ENCODE measurements at places on chromosomes 3 and 15.

DNA sequence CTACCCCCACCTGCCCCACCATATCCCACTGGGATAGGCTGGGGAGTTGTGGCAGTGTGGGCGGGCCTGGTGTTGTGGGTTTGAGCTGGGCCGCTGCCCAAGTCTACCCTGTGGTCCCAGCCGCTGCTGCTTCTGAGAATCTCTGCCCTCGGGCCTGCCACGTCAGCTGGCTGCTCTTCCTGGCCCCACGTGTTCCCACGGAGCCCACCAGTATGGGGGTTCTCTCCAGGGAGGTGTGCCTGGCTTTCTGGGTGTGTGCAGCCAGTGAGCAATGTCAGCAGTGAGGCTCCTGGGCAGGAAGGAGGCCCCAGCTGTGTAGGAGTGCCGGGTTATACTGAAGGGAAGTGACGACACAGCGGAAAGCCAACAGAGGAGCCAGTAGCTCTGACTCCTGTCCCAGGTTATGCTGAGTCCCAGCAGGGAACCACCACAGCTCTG is 10.5 kb downstream of the GNAI2 start:
- peak; percentile 85 for DNase-seq

- no peak for DNase-seq
Measured at GRCh38 chr3:132538072-132538471, 59.0 kb upstream of the ACKR4 start.

DNA sequence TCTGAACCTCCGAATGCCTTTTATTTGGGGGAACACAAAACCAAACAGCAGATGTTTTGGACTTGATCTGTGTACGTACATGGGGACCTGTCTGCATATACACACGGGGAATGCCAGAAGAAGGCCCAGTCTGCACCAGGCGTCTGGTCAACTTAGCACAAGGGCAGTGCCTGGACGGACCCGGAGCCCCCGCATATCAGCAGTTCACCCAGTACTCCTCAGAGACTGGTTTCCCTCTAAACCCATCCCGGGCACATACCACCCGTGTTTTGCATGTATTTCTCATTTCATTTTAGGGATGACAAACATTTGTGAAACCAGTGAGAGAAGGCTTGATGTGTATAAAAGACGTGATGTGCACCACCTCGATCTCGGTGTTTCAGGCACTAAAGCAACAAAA is 49.7 kb downstream of the KLHL25 start:
- DNase-seq, result no peak

GRCh38 chr15:69665641-69666111 is 213.1 kb downstream of the RPLP1 start:
- no peak for DNase-seq

DNA sequence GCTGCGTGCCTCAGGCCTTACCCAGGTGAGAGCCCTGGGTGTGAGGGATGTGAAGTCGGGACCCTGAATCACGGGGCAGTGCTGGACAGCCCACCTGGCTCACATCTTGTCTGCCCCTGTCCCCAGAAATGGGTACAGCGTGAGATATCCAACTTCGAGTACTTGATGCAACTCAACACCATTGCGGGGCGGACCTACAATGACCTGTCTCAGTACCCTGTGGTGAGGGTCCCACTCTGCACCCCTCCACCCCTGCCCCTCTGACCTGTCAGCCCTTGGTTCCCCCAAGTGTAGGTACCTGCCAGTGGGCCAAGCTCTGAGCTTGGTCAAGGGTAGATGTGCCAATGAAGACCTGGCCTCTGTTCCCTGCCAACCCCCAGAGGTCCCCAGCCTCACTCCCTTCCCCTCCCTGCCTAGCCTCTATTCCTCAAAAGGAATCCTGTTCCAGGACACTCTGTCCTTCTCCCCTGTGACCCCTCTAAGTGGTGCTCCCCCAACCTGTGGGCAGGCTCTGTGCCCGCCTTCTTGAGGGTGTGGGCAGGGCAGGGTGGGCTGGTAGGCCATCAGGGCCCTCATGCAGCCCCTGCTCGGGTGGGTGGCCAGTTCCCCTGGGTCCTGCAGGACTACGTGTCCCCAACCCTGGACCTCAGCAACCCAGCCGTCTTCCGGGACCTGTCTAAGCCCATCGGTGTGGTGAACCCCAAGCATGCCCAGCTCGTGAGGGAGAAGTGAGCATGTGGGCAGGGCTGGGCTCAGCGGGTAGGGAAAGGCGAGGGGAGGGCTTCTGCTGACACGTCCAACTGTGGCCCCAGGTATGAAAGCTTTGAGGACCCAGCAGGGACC is 25.1 kb downstream of the NBEAL2 start:
- DNase-seq, result no peak

GRCh38 chr3:30535525-30535924 is 70.9 kb upstream of the TGFBR2 start:
- DNase-seq, result no peak

DNA sequence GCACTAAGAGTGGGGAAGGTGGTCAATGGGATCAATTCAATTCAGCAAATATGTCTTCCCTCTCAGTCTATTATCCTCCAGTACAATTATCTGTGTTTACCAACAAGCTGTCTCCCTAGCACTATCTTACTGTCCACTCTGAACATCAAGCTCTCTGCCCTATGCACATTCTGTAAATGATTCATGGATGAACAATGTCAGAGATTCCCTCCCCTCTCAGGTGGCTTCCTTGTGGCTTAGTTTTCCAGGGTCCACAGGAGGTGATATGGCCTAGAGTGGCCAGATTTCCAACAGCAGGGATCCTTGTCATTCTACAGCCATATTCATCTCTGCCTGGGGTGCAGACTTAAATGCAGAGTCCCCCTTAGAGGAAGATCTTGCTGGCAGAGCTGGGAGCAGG is 225.1 kb downstream of the UACA start:
- no peak for DNase-seq
